ENCODE measurements at places on chromosomes 4 and X.
A peak's percentile ranks its signal among the peaks of the same experiment; 100 is the strongest.

GRCh38 chrX:44570522-44570921, 27.9 kb upstream of the FUNDC1 start:
- DNase-seq: no peak

DNA sequence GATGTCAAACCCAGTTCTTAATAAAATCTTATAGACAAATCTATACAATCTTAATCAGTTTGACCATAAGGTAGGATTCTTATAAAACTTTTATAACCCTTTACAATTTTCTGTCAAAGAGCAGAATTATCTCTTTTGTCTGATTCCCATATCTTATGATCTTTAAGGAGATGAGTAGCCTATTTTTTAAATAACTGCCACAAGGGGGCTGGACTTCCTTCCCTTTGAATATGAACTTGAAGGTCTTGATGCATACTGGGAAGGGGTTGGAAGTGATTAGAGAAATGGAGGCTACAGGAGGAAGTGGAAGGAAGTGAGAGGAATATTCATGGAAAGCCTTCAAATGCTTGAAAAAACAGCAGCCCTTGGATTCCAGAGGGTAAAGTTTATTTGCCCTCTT, 111.1 kb downstream of the APOOL start:
- no peak for DNase-seq

DNA sequence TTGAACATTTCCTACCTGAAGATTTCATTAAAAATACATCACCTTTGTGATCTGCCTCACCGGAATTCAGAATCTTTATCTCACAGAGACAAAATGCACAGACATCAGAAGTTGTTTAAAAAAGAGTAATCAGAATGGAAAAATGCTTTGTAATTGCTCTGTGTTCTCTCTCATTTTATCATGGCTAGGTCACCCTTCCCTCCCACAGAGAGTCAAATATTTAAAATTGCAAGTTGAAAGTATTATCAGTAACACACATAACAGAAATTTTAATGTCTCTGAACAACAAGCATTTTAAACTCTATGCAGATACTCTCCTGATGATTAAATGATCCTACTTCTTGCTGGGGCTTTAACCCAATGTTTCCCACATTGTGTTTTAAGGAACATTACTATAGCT, 362.0 kb downstream of the CBLL2 start:
- DNase-seq: no peak

DNA sequence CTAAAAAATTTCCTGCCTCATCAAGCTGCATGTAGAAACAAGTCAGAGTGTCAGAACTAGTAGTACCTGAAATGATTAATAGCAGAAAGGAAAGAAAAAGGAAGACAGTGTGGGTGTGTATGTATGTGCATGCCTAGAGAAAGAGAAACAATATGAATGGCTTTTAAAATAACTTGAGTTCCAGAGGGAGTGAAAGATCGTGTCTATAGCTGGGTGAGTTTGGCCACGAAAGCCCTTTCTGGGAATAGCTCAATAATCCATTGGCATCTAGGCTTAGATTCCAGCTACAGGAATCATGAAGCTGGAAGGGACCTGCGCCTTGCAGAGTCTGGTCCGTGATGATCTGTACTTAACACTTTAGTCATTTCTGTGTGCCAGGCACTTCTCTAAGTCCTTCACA, 195.6 kb downstream of the RAPGEF2 start:
- no peak for DNase-seq

DNA sequence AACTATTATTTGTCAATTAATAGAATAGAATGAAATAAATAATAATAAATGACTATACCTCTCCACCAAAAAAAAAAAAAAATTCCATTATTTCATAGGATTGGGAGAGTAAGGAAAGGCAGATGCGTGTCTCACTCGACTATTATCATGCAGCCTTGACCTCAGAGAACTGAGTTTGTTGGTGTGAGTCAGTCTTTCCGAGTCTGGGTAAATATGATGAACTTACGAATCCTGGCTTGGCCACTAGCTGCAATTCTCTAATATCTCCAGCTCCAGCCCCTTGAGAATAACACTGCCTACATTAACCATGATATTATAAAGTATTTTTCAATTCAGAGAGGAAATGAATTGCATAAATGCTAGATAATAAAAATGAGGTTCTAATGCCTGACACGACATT, 46.6 kb upstream of the DHX15 start:
- DNase-seq: no peak

- DNase-seq: no peak
Measured at GRCh38 chr4:2686379-2687265, 69.5 kb downstream of the TNIP2 start.

- peak; percentile 30 for DNase-seq
Measured at GRCh38 chr4:95124906-95125504, 367.2 kb downstream of the BMPR1B start.

- DNase-seq: no peak
Measured at GRCh38 chr4:98260047-98260578, 1.1 kb upstream of the RAP1GDS1 start.

Data from suppressor macrophage treated with lipopolysaccharide for 4 hours (primary cell).